ENCODE measurements at places on chromosomes 12 and 14. TPM values are rescaled to one million over a fixed set of nuclear protein-coding genes. Genes with fewer than 3 reads are reported as not detected.

GRCh38 chr14:99630202-99630601 lies 14.7 kb upstream of the HHIPL1 start:
- DNase-seq = no peak

DNA sequence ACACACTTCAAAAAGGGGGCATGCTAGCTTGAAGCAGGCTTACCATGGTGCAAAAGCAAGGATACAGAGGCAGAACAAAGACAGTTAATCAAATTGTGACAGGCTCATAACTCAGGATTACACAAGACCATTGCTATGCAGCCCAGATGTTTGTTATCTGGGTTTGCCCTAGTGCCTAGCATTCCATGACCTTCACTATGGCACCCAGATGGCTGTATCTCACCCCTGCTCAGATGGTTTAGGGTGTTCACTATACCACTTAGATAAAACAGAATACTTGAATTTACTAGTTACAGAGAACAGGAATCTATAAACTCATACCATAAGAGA lies 56.2 kb downstream of the SDR9C7 start:
- no peak for DNase-seq

- no peak for DNase-seq
These were observed 171.4 kb downstream of the CRADD start for GRCh38 chr12:93848523-93849101.

DNA sequence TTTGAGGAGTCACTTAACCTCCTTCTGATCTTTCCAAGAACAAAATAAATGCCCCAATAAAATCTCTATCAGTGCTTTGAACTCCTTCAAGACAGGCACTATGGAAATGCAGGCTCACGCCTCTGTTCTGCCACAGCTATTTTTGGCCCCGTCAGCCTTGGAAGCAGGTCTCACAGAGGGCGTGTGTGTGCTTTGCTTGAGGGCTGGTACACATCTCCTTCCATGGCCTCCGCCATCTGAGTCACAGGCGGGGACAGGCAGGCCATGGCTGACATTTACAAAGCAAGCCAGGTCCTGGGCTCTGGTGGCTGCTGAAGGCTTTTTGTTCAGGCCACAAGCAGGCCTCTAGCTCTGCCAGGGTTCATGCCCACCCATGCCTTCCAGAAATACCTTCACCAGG lies 16.0 kb downstream of the PRIMA1 start:
- no peak for DNase-seq

- peak; percentile 40 for DNase-seq
These were observed 40.2 kb upstream of the APPL2 start for GRCh38 chr12:105275997-105276733.

DNA sequence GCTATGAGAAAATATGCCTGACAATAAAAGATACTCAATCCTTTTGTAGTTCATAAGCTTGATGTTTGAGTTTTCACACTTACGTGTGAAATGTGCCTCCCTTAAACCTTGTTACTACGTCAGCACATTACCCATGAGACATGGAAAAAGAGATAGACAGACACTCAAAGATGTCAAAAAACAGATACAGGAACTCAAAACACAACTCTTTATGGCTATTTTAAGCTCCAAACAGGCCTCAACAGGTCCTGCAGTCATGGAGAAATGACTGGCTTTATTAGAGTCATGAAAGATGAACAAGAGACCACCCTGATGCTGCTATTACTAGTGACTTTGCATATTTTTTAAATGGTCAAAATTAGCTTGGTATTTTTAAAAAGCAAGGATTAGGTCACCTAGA lies 184.5 kb downstream of the MON2 start:
- peak; percentile 17 for DNase-seq

The ZFYVE1 gene
- 7.2 TPM for total RNA-seq

- no peak for DNase-seq
These were observed 270.4 kb upstream of the FAR2 start for GRCh38 chr12:28878629-28879028.

The GPN3 gene
- total RNA-seq = 26.0 TPM

GRCh38 chr14:103232831-103233319 lies 101.2 kb upstream of the EIF5 start:
- DNase-seq = no peak

GRCh38 chr14:104677512-104678332 lies 11.7 kb upstream of the INF2 start:
- no peak for DNase-seq
